ENCODE measurements at places on chromosomes 4 and X.

- no peak for DNase-seq
These were observed 112.8 kb downstream of the LUZP4 start for GRCh38 chrX:115402299-115402698.

- DNase-seq = peak; percentile 36
These were observed 46.1 kb upstream of the HCCS start for GRCh38 chrX:11064851-11065600.

GRCh38 chr4:68736813-68737212, 66.4 kb upstream of the UGT2B15 start:
- no peak for DNase-seq

DNA sequence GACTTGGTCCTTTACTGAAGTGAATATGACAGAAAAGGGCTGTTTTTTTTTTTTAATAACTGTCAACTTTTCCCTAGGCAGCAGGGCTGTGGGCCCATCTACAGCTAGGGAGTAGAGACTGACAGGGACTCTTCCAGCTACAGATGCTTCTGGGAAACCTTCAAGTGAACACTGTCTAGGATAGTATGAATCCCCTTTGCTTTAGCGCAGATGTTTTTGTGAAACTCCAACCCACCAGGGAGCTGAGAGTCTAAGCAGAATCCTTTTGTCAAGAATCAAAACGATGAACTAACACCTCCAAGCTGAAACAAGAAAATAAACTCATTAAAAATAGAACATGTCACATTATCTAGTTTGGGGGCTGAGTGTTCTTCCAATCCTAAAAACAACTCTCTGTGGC, 219.7 kb upstream of the FGF13 start:
- DNase-seq = no peak

GRCh38 chrX:12824944-12825343, 33.7 kb downstream of the PRPS2 start:
- DNase-seq = no peak
